ENCODE measurements at places on chromosomes 5 and 9.

DNA sequence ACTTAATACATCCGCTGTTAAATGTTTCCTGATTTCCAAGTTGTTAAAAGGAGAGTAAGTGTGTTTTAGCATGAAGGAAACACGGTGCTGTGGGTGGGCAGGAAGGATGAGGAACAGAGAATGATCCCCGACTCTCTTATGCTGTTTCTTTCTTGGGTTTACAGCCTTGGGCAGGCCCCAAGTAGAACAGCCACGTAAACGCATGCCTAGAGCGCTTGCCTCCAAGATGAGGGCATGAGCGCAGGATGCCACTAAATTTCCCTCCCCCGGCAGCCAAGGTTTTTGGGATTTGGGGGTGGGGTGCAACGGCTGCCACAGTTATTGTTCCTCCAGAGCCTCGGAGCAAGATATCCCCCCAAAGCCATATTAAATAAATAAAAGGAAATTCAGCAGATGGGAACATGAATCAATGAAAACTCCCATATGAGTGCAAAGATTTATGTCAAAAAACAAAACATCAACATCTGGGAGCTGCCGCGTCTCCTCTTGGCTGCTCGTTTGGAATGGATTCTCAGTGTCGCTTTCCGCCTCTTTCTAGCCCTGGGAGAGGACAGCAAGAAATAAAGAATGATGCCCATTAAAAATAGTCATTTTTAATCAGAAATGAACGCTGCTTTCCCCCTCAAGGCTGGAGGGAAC is 10.0 kb upstream of the DELE1 start:
- no peak for DNase-seq

GRCh38 chr9:115594557-115594956 is 476.6 kb upstream of the TNC start:
- no peak for DNase-seq

DNA sequence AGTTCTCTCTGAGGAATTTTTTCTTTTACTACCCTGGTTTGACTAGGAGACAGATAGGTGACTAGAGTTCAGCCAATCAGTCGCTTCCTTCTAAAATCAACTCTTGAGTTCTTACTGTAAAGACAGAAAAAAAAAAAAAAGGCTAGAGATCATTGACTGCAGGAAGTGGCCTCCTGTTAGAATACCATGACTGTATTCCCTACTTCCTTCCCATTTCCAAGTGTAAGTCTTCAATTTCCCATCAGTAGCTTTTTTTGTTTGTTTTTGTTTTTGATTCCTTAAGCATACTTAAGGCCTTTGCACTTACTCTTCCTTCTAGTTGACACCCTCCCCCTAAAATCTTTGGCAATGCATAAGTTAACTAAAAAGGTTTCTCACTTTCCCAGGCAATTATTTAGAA is 154.3 kb downstream of the HMHB1 start:
- DNase-seq: no peak

DNA sequence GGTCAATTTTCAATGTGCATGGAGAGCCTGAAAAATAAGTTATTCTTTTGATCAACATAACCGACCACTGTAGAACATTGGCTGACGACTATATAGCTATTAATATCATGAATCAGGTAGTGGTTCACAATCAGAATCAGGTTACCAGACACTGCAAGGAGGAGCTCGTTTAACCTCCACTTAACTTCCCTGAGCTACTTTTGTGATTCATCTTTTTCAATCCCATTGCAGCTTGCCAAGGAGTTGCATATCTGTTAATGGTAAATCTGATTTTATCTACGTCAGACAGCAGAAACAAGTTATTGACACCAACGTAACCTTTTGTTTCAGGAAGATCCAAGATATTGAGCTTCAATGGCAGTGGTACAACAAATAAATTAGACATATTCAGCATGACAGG is 2263.8 kb upstream of the ACO1 start:
- DNase-seq: no peak

GRCh38 chr5:57710126-57710525 is 227.5 kb upstream of the ACTBL2 start:
- no peak for DNase-seq

DNA sequence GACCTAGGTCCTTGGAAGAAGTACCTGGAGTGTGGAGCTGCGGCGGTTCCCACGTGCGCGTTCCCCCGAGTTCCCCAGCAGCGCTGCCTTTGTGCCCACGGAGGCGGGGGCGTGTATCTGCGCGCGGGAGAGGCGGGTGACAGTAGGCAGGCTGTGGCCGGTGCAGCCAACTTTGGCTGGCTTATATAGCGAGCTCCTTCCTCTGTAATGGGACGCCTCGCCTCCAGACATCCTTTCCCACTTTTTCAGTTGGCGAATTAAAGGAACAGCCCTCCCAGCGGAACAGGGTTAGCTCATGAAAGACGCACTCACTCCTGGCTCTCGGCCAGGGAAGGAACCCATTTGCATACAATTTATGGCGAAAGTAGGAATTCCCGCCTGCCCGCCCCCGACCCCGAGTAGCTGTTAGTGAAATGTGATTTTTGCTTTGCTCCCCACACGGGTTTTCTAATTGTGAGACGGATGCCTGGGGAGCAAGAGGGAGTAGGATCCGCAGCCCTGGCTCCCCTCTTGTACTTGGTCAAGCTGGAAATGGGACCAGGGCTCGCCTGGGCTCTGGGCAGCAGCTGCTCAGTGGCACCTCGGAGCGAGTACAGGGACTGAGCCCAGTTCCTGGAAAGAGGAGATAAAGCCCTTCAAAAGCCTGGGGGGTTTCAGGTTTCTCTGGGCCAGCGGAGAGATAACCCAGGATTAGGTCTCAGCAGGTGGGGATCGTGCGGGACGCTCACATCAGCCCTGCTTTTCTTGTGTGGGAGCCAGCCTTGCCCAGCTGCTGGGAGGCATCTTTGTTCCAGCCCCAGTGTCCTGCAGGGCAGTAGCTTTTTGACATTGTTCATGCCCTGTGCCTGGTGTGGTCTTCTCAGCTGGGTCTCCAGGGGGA is at the start of gene TNC:
TSS of gene TNC (minus strand) at position 159 of the 880 bp plus-strand sequence. CDS start 27,139 bp downstream, outside the sequence.
- peak; percentile 82 for DNase-seq

- DNase-seq: no peak
Observed at GRCh38 chr5:65413822-65414221, 67.9 kb downstream of the ADAMTS6 start.

GRCh38 chr5:36392818-36393217 is 91.1 kb upstream of the RANBP3L start:
- DNase-seq: no peak

DNA sequence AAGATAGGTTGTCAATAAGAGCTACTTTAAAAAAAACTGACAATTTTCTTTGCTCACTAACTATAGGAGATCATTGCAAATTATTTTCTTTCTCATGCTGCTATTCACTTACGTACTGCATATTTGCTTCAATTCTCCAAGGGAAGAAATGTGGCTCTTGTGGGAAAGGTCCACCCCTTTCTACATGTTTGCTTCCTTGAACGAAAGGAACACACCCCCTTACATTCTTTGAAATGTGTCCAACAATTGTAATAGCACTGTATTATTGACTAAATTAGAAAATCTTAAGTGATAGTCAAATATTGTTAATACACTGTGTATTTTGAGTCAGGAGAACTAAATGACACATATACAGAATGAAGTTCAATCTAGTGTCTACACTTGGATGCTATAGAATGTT is 5.2 kb downstream of the MEF2C start:
- DNase-seq: no peak

DNA sequence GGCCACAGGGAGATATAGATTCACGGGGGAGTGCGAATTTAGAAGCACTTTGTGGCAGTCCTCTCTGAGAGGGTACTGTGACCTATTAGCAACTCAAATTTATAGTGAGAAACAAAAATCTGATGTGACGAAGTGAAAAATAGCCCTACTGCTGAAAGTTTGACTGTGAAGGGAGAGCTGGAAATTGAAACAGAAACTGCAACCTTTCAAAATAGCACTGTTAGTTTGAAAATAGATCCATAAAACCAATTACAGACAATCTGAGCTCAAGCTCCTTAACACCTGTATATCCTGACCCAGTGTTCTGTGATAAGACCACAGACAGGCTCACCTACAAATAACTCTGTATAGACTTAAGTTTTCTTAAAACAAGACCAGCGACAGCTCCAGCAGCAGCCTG is 420.1 kb downstream of the IRX1 start:
- no peak for DNase-seq

DNA sequence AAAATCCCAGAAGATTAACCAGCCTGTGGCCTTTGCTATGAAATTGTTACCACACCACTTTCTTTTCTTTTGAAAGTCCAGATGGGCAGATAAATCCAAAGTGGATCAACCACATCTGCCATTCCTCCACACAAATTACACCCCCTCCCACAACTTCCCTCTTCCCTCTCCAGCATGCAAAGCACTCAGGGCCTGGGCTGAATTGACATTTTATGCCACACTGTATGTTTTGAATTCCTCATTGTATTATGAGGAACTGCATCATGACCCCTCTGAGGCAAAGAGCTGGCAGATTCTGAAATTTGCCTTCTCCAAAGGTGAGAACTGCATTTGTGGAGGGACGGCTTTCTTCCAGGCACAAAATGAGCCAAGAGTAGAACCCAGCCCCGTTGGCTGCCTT is 589.2 kb upstream of the KLF4 start:
- no peak for DNase-seq

Data from left cardiac atrium (tissue), 4 donors.